ENCODE measurements at places on chromosomes 1 and 21.

GRCh38 chr1:51612447-51612961 lies 4.4 kb upstream of the OSBPL9 start:
- DNase-seq, result no peak

DNA sequence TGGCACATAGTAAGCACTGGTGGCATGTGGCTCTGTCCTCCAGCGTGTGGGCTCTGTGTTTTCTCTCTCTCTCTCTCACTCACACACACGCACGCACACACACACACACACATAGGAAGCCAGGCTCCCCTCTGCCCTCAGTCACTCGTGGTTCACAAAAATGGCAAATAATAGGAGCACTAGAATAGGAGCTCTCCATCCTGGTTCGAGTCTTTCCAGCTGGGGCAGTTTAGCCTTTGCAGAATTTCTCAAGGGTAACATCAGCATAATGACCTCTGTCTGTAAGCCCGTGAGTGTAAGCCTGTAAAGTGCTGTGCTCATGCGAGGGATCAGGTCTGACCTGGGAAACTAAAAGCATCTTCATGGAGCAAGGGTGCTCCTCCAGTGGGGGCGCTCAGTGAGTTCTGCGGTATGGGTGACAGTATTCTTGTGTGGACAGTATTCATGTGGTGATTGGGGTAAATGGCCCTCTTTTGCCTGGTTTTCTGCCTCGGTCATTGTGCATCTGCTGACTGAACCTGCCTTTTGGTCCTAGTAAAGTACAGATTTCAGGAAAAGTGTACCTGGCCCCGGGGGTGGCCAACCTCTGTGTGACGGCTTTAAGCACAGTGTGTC lies 842 bp upstream of the ZC3H12A start:
- no peak for DNase-seq

GRCh38 chr21:25934130-25934529 lies 199.4 kb downstream of the GABPA start:
- no peak for DNase-seq

DNA sequence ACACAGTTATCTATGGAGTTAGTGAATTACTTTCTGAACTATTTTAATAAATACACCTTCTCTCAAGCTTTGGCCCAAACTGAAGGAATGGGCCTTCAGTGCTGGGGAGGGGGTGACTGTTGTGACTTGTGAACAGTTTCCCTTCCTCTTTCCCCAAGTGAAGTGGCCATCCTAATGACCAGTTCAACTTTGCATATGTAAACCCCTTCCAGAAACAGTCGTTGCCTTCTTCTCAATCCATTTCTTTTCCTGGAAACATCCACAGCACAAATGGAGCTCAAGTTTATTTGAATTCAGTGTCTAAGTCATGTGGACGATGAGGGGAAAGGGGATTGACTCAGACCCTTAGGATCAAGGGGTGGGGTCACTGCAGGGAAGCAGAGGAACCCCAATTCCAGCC lies 1.3 kb upstream of the INPP5B start:
- DNase-seq, result no peak

- DNase-seq, result no peak
Observed at GRCh38 chr21:44681152-44681551, 811 bp downstream of the KRTAP12-1 start.

GRCh38 chr1:8241417-8242014 lies 76.4 kb upstream of the SLC45A1 start:
- DNase-seq, result no peak

- no peak for DNase-seq
Observed at GRCh38 chr1:178004926-178005391, 35.1 kb upstream of the SEC16B start.

DNA sequence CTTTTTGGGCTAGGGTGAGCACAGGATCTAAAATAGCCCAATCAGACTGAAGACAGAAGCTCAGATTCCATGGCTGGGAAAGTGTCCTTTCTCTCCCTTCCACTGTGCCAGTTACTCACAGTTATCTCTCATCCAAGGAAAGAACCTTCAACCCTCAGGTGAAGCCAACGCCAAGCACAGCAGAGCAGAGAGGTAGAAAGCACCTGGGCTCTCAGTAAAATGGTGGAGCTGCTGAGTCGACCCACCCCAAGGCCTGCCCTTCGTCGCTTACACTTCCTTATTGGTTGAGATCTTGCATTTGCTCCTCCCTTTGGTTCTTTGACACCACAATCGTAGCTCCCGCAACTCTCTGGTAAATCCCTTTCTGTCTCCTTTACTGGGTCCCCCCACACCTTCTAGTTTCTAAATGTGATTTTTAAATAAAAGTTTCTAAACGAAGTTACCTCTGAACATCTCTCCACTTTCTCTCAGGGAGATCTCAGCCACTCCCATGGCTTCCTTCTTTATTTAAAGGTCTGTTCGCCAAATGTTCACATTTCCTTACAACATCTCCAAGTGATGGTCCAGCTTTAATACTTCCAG lies 27.5 kb upstream of the SLC30A1 start:
- DNase-seq, result no peak

DNA sequence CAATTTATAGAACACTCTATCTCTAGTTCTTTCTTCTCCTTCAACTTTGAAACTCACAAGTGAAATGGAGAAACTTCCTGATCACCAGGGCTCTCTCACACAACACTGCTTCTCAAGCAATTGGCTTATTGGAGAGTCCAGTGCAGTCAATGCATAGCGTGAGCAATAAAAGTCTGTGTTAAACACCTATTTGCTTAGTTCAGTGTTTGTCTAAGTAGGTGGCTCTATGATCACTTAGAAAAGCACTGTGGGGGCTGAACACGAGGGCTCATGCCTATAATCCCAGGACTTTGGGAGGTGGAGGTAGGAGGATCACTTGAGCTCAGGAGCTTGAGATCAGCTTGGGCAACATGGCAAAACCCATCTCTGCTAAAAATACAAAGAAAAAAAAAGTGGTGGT lies 12.2 kb downstream of the CTSS start:
- no peak for DNase-seq

DNA sequence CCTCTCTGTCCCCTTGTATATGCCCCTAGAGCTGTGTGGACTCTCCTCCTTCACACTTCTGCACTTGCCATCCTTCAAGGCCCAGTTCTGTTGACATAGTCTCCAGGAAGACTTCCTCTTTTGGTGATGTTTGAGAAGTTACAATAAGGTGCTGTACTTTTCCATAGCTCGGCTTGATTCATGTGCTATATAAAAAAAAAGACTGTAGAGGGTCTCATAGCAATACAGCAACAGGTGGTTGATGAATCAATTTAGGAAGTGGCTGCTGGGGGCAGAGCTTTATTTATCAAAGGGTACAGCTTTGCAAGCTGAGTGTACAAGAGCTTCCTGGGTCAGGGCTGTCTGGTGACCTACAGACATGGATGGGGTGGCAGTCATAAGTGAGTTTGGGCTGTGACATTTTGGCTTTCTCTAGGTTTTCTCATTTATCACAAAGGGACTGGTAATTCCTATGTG lies 102.7 kb downstream of the RUNX1 start:
- no peak for DNase-seq

GRCh38 chr1:16145662-16146278 lies 10.1 kb downstream of the EPHA2 start:
- no peak for DNase-seq

DNA sequence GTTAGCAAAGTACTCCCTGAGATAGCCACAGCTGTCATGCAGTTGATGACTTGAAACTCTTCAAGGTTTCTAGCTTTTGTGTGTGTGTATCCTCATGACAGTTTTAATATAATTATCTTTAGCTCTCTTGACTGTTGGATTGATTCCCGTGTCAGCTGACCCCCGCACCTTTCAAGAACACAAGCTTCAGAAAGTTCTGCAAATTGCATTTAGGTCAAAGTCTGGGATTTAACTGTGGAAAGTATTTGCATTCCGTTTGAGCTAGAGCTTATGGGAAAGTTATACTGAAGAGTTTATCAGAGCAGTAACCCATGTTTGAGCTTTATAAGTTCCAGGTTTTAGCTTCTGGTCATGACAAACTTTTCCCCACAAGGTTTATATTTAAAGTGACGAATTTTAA lies 380.1 kb upstream of the CHRM3 start:
- no peak for DNase-seq

DNA sequence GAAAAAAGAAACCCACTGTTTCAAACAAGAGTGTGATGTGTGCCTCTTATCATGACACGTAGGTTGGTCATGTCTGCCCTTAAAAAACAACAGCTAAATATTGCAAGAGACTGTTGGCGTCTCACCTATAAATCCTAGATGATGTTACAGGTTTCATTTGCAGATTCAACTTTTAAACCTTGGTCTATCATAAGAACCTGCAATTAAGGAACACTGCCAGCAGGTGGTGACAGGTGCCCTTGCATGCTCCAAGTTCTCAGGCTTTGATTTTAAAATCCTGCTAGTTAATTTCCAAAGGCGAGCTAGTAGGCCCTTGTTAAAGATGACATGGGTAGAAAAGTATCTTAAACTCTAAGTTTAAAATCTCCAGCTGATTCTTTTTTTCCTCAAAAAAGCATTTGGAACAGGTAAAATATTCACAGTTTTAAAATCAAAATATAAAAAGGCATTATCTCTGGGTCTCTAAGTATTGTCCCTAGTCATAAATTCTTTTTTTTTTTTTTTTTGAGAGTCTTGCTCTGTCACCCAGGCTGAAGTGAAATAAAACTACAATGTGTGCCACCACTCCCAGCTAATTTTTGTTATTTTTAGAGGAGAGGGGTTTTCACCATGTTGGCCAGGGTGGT lies 39.1 kb downstream of the CLSTN1 start:
- DNase-seq, result no peak

GRCh38 chr1:87169263-87169910 lies 159.3 kb upstream of the LMO4 start:
- no peak for DNase-seq

DNA sequence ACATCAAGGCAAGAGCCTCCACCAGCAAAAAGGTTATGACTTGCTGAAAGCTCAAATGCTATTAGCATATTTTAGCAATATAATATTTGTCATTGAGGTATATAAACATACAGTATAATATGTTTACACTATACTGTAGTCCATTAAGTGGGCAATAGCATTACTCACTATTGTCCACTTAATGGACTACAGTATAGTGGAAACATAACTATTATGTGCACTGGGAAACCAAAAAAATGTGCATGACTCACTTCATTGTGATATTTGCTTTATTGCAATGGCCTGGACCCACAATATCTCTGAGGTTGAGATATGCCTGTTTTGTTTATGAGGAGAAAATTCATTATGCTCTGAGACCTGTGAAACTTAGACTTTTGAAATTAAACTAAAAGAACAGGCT lies 300.0 kb downstream of the BARHL2 start:
- no peak for DNase-seq

DNA sequence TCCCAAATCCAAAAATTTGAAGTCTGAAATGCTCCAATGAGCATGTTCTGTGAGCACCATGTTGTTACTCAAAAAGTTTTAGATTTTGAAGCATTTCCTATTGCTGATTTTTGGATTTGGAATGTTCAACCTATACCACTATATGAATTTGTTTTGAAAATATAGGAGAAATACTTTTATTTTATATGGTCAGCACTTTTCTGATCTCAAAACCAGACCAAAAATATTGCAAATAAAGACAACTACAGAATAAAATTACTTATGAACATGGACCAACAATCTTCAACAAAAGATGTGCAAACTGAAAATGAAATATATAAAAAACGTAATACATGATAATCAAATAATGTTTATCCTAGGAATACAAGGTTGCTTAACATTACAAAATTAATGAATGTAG lies 73.7 kb upstream of the APOBEC4 start:
- DNase-seq, result no peak

DNA sequence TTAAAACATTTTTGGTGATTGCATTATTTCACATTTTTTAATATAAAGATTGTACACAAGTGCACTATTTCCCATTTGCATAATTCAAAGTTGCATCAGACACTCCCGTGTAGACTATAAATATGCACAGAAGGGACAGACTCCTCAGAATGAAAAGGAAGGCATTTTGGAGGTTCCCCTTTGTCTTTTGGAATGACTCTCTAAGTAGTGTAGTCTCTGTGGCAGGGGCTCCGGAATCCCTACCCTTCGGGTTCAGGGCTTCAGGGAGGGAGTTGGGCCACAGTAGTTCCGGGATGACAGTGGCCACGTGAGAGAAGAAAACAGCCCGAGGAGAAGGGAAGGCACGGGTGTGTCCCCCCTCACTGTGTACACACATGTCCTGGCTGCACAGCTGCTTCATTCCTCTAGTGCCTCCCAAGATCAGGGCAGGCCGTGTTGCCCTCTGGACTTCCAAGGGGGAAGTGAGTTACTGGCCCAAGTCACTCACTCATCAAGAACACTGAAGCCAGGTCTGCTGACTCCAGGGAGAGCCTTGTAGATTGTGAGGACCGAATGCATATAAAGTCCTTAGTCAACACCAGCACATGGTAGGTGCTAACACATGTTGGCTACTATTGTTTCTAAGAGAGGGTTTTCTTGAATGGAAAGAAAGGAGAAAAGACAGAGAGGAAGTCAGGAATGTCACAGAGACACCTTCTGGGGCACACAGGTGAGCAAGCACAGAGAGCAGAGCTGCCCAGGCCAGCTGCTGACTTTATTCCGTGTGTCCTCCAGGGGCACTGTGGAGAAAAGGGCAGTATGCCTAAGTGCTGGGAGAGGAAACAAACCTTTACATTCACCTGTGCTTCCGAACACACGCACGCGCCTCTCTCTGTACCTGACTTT lies 39.8 kb downstream of the LHX4 start:
- no peak for DNase-seq

DNA sequence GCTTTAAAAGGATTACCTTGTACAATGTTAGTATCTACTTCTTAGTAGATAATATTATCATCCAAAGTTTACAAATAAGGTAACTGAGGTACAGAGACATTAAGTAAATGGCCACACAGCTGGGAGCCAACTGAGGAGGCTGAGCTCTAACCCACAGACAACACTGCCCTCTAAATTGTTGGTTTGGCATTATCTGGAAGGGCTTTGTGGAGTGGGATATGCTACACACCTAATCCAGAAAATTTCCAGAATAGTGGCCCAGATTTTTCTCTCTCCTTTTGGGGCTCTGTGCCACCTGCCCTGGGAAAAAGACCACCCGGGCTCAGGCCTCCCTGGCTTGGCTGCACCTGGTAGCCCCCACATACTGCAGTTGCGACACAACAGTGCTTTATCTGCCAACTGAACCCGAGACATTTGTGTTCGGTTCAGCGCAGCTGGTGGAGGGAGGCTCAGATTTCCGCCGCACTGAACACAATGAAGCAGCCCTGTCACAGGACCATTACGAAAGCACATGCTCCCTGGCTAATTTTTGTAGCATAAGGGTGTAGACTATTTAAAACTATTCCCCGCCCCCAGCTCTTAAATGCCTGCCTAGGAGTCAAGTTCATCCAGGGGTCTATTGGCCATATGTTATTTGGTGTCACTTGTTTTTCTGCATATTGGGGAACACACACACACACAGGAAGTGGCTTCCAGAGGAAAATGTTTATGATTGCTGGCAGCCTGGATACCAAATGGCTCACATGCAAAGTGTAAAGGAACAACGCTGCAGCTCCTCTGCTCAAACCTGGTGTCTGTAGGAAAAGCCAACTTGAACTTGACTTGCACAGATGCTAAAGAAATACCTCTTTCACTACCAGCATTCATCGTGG lies 92.3 kb upstream of the ESRRG start:
- DNase-seq, result no peak
